Left colon (tissue), 2 donors: ENCODE measurements at places on chromosomes 2 and 18. TPM values are rescaled to one million over a fixed set of nuclear protein-coding genes. Genes with fewer than 3 reads are reported as not detected.

The SOWAHC gene
- 42.4 TPM for total RNA-seq

The LRP2 gene
- total RNA-seq, result not detected

The REG1B gene
- total RNA-seq, result not detected

The KATNAL2 gene
- total RNA-seq, result 2.1 TPM

The HOXD13 gene
- 0.14 TPM for total RNA-seq

The PUM2 gene
- total RNA-seq, result 109 TPM

The COL5A2 gene
- total RNA-seq, result 21.5 TPM

The IL36B gene
- total RNA-seq, result not detected

The C1GALT1C1L gene
- total RNA-seq, result 0.36 TPM

The DQX1 gene
- 44.0 TPM for total RNA-seq

The GLI2 gene
- total RNA-seq, result 1.4 TPM

The IRS1 gene
- total RNA-seq, result 14.8 TPM

The GPR45 gene
- total RNA-seq, result not detected

The EML6 gene
- 3.2 TPM for total RNA-seq

The CDH20 gene
- not detected for total RNA-seq

The TMEM163 gene
- not detected for total RNA-seq

The SLC4A3 gene
- total RNA-seq, result 0.24 TPM

The AP1S3 gene
- 13.5 TPM for total RNA-seq

The ACMSD gene
- not detected for total RNA-seq

The MAP2 gene
- 2.1 TPM for total RNA-seq

The IL1RL2 gene
- 1.2 TPM for total RNA-seq

The HAAO gene
- total RNA-seq, result 19.2 TPM

The LINC00305 gene
- total RNA-seq, result not detected

The CABYR gene
- 0.79 TPM for total RNA-seq

The RAD51AP2 gene
- not detected for total RNA-seq

The TXNDC2 gene
- total RNA-seq, result not detected

The KIF3C gene
- total RNA-seq, result 2.0 TPM

The NEU4 gene
- 32.3 TPM for total RNA-seq

The ALPG gene
- 1.8 TPM for total RNA-seq

The IL18RAP gene
- total RNA-seq, result 2.4 TPM

The TRIM54 gene
- total RNA-seq, result 0.14 TPM

The PRKAG3 gene
- not detected for total RNA-seq

The GAL3ST2 gene
- 69.8 TPM for total RNA-seq

The HOXD9 gene
- total RNA-seq, result 5.8 TPM

The SCN2A gene
- not detected for total RNA-seq

The CAPN10 gene
- total RNA-seq, result 33.6 TPM

The TMEM200C gene
- total RNA-seq, result 0.06 TPM

The CBLN2 gene
- 0.40 TPM for total RNA-seq

The SIX3 gene
- not detected for total RNA-seq

The CRYGD gene
- not detected for total RNA-seq

The GAREM2 gene
- 2.7 TPM for total RNA-seq

The HOXD12 gene
- total RNA-seq, result not detected

The CYRIA gene
- 6.4 TPM for total RNA-seq

The ANKRD29 gene
- total RNA-seq, result 1.2 TPM

The B3GNT7 gene
- 110 TPM for total RNA-seq

The POTEI gene
- total RNA-seq, result 0.06 TPM

The CREB1 gene
- 51.7 TPM for total RNA-seq

The GDF7 gene
- 0.25 TPM for total RNA-seq

The ICOS gene
- 0.34 TPM for total RNA-seq

The PPP1R1C gene
- 1.0 TPM for total RNA-seq

The MGAT5 gene
- total RNA-seq, result 93.6 TPM

The CGREF1 gene
- total RNA-seq, result 3.8 TPM

The ANKMY1 gene
- 19.9 TPM for total RNA-seq

The MARCO gene
- total RNA-seq, result 2.7 TPM

The CHRND gene
- total RNA-seq, result not detected

The SLC9A4 gene
- total RNA-seq, result 0.09 TPM

The SEMA4C gene
- 13.2 TPM for total RNA-seq
